ENCODE measurements at places on chromosomes 5 and 9.

- no peak for DNase-seq
These were observed 296.3 kb upstream of the NMUR2 start for GRCh38 chr5:152701305-152701949.

DNA sequence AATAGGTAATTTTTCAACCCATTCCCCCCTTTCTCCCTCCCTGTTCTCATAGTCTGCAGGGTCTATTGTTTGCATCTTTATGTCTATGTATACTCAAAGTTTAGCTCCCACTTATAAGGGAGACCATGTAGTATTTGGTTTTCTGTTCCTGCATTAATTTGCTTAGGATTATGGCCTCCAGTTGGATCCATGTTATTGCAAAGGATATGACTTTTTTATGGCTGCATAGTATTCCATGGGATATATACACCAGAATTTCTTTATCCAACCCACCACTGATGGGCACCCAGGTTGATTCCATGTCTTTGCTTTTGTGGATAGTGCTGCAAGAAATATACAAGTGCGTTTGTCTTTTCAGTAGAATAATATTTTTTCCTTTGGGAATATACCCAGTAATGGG lies 761.6 kb upstream of the GRAMD2B start:
- no peak for DNase-seq

- no peak for DNase-seq
These were observed 40.6 kb downstream of the IRX2 start for GRCh38 chr5:2710910-2711309.

DNA sequence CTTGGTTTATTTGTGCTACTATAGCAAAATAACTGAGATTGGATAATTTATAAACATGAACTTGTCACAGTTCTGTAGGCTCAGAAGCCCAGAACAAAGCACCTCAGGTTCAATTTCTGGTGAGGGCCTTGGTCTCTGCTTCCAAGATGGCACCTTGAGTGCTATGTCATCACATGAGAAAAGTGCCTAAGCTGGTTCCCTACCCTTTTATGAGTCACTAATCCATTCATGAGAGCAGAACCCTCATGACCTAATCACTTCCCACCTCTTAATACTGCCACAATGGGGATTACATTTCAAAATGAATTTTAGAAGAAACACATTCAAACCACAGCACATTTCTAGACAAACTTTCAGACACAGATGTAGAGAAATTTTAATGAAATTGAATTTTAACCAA lies 98.2 kb upstream of the PRSS3 start:
- DNase-seq, result no peak

- DNase-seq, result no peak
These were observed 201.7 kb upstream of the PTGER4 start for GRCh38 chr5:40477856-40478546.

DNA sequence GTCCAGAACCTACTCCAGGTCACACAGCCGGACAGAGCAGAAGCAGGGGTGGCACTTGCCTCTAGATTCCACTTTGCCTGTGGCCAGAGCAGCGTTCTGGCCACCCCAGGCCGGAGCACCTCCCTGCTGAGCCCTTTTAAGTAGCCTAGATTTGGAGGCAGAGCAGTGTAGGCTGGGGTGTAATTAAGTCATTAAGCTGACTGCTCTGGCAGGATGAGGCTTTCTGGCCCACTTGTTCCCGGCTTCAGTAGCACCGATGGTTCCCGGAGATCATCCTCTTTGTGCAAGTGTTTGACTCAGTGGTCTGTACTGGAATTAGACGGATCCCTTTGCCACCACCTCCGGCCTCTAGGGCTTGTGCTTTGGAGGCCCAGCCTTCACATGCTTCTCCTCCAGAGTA lies 281.9 kb upstream of the ANKRD55 start:
- no peak for DNase-seq

DNA sequence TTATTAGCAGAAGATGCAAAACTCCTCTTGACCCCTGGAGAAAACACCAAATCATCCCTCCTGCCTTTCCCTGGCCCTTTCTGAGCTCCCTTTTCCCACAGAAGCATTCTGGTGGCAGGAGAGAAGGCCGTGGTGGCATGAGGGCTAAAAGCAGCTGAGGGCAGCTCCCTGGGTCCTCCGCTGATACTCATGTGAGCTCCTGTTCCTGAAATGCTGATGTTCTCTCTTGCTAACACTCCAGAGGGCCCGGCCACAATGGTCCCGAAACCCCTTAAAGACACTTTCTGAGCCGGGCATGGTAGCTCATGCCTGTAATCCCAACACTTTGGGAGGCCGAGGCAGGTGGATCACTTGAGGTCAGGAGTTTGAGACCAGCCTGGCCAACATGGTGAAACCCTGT lies 183.1 kb downstream of the HSPA4 start:
- no peak for DNase-seq

- DNase-seq, result no peak
These were observed 96.3 kb upstream of the CPEB4 start for GRCh38 chr5:173791878-173792277.

- no peak for DNase-seq
These were observed 17.6 kb upstream of the AIF1L start for GRCh38 chr9:131078427-131079366.

GRCh38 chr5:128478386-128479368 lies 59.4 kb downstream of the FBN2 start:
- no peak for DNase-seq
